Right ventricle myocardium superior (tissue), 1 donor: ENCODE measurements at places on chromosomes 2 and 18. TPM values are rescaled to one million over a fixed set of nuclear protein-coding genes. Genes with fewer than 3 reads are reported as not detected.

The SLC9A2 gene
- not detected for total RNA-seq

The ELOA2 gene
- total RNA-seq = not detected

The CRYGD gene
- total RNA-seq = not detected

The FAP gene
- 0.62 TPM for total RNA-seq

The TBR1 gene
- total RNA-seq = not detected

The ZNF396 gene
- total RNA-seq = 0.48 TPM

The IFT172 gene
- 20.3 TPM for total RNA-seq

The SERPINB13 gene
- total RNA-seq = not detected
